Activated T-cell treated with anti-CD3 and anti-CD28 coated beads, Interleukin-2, amount 50 U/mL, for 24 hours (primary cell): ENCODE measurements at places on chromosomes 1 and 21.
A peak's percentile ranks its signal among the peaks of the same experiment; 100 is the strongest.

GRCh38 chr1:245802941-245803665 is 648.3 kb downstream of the KIF26B start:
- DNase-seq = no peak

- DNase-seq = no peak
Observed at GRCh38 chr1:244102468-244102867, 51.4 kb downstream of the ZBTB18 start.

DNA sequence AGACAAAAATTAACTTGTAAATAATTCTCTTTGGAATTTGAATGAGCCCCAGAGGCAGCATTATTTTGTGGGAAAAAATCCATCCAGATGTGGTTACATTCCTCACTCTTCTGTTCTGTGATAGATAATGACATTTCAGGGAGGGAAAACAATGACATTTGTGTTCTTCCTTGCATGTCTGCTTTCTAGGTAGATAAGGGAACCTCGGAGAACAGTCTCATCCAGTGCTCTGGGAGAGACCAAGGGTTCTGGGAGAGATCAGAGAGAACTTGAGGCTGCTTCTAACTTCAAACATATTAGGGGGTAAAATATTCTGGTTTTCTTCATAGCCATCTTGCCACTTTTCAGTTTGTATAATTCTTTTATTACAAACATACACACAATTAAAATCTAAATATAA is 269.2 kb downstream of the NEGR1 start:
- DNase-seq = no peak

DNA sequence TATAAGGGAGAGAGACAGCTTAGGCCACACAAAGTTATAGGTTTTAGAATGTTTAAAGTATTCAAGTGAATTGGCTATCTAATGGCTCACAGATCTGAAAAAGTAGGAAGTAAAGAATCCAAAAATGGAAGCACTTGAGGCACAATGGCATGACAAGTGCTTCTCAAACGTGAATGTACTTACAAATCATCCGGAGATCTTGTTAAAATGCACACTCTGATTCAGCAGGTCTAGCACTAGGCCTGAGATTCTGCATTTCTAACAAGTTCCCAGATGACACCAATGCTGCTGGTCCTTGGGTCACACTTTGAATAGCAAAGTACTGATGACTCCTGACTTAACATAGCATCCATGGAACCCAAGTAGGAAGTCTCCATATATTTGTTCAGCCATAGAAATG is 20.9 kb upstream of the AGL start:
- DNase-seq = no peak

DNA sequence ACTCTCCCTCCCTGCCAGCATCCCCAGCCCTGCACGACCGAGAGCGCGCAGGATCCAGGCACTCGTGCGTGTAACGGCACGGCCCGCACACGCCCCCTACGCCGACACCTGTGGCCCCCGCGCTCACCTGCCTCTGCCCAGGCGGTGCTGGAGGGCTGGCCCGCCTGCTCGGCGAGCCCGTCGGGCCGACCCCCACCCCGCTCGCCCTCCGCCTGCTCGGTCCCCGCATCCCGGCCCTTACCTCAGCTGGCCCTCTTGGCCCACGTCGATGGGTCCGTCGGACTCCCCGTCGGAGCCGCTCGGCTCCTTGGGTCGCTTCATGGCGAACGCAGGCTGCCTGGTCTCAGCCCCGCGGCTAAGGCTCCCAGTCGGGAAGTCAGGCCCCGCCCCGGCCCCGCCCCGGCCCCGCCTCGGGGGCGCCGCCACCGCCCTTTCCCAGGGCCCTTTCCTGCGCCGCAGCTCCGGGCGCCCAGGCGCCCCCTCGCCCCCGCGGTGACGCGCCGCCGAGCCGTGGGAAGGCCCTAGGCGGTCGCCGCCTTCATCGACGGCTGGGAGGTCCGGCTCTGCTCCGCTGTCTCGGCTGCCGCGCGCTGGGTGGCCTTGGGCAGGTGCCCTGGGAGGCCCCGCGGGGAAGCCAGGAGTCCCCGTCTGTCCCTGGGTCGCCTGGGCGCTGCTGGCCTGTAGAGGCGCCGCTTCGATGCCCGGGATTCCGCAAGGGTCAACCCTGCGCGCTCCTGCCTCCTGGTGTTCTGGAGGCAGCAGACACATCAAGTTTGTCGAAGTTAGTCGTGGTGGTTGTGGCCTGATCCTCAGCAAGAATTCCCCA is at the start of gene HEYL:
Gene HEYL (minus strand): TSS at position 339 of the 826 bp plus-strand sequence. CDS start 18 bp downstream, at position 321.
- DNase-seq = peak; percentile 86

- no peak for DNase-seq
Observed at GRCh38 chr1:207897188-207897587, 13.7 kb downstream of the CD34 start.

GRCh38 chr1:77834771-77835334 is 53.6 kb upstream of the NEXN start:
- no peak for DNase-seq

DNA sequence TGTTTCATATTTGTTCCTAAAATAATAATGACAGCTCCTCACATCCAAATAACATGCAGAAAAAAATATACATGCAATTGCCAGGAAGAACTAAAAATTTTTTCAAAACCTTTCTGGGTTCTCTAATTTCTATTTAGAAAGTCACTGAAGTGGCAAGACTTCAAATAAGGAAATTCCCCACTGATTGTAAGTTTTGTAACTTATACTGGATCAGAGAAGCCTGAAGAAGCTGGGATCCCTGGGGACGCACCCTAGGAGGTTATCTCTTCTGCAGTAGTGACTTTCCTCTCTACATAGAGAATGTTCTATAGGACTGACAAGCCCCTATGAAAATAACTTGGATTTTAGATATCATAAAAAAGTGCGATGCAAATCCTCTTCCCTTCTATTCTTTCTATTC is 182.6 kb downstream of the MRPL39 start:
- no peak for DNase-seq

GRCh38 chr1:33256471-33257206 is at the start of gene ZNF362:
Gene ZNF362, plus strand, starts transcription at chr1:33256492. Its CDS starts 14,083 bp downstream, at chr1:33270575.
- peak; percentile 81 for DNase-seq

DNA sequence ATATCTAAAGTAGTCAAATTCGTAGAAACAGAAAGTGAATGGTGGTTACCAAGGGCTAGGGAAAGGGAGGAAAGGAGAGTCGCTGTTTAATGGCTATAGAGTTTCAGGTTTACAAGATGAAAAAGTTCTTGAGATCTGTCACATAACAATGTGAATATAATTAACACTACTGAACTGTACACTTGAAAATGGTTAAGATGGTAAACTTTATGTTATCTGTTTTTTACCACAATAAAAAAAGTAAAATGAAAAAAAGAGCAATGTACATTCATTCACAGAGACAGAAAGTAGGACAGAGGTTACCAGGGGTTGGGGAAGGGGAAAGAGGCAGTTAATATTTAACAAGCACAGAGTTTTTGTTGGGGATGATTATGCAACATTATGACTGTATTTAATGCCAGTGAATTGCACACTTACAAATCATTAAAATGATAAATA is 53.3 kb upstream of the SEC16B start:
- no peak for DNase-seq
